ENCODE measurements at places on chromosomes 3 and 15.

DNA sequence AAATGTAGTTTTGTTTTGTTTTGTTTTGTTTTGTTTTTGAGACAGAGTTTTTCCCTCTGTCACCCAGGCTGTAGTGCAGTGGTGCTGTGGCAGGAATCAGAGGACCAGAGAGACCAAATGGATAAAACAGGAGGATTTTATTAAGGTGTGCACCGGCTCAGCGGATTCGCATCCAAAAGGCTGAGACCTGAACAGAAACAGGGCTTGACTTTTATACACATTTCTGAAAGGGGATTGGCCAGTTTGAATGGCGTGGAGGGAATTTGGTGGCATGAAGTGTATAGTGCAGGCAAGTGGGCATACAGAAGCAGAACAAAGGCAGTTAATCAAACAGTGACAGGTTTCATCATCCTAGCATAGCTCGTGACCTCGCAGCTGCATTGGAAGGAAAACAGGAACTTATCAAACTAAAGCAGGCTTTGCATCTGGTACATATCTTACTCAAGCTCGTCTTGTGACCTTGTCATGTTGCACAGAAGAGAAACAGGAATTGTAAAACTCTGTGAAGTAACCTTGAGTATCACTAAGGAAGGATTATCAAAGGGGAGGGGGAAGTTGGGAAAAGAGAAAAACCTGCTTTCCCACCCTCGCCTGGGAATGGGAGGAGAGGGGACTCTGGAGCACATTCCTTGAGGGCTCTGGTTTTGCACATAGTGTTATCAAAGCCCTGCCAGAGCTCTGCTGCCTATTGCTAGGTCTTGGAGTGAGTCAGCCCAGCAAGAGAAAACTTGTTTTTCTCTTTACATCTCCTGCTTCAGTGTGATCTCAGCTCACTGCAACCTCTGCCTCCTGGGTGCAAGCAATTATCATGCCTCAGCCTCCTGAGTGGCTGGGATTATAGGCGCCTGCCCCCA is 38.5 kb downstream of the C3orf62 start:
- peak; percentile 31 for DNase-seq

DNA sequence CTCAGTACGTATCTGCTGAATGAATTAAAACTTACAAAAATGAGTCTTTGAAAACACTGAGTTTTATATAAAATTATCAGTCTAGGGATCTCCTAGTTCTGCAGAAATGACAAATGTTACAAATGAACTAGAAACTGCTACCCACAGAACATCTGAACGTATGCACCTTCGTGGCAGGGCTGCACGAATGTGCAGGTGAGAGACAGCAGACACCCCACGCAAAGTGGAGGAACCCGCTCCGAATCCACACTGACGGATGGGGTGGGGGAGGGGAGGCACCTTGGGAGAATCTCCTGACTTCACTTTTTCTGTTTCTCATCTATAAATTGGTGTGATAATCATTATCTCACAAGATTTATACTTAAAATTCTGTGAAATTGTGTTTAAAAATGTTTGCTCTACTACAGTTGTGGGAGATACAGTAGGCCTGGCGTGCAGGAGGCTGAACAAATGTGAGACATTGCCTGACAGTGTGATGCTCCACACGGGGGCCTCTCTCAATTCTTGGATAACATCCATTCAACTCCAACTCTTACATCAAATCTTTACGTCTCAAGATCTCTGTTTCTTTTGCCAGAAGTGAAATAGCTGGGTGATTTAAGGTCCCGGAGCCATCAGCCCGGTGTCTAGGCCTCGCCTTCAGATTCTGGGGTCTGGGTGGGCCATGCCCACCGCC is 86.9 kb downstream of the ATP10A start:
- no peak for DNase-seq

DNA sequence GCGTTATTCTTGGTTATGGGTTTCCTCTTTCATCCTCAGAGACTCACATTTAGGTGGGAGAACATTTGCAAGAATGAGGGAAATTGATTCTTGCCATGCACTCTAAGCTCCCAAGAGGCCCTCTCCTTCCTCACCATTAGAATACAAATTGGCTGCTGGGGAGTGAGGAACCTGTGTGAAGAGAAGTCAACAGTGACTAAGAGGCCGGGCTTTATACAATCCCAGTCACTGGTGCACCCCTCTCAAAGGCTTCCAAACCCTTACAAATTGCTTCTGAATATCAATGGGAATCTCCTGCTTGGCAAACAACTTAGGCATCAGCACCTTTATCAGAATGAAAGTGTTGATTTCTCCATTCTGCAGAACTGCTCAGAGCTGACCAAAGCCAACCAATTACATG is 16.5 kb upstream of the RGMA start:
- no peak for DNase-seq

GRCh38 chr15:52184721-52185120 is 6.5 kb downstream of the GNB5 start:
- no peak for DNase-seq

DNA sequence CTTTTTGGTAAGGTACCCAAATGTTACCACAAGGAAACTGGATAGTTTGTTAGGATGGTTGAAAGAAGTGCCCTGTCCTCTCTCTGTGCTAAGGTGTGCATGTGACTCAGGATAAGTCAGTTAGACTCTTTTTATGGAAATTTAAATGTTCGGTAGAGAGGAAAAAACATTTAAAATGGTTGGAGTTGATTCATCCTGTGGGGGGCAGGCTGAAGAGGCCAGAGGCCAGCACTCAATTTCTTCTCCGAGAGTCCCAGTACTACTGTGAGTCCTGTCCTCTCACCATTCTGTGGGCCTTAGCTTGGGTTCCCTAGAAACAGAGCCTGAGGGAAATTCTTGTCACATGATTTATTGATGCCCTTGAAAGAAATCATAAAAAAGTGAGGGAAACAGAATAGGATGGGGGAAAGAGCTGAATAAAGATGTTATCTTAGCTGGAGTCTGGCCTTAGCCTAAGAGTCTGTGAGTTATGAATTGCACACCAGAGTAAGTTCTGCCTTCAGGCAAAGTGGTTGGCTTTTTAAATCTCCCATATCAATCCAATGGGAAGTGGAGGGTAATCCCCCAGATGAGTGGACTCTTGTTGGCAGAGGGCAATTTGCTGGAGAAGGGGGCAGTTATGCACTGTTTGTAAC is 106.5 kb upstream of the GALNT15 start:
- no peak for DNase-seq

DNA sequence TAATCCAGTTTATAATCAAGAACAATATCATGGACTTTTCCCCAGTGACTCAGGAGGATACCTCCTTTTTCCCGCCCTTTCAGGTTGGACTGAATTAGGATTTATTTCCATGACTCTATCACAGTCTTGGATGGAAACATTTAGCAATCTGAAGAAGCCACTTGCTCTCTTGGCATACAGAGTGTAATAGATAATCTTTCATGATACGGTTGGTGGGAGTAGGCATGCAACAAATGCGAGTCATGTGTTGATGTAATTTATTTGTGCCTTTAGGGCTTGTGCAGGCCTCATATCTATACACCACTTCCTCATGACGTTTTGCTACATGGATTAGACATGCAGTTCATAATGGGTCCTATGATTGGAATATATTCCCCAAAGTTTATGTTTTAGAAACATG is 54.2 kb upstream of the MCTP2 start:
- no peak for DNase-seq

DNA sequence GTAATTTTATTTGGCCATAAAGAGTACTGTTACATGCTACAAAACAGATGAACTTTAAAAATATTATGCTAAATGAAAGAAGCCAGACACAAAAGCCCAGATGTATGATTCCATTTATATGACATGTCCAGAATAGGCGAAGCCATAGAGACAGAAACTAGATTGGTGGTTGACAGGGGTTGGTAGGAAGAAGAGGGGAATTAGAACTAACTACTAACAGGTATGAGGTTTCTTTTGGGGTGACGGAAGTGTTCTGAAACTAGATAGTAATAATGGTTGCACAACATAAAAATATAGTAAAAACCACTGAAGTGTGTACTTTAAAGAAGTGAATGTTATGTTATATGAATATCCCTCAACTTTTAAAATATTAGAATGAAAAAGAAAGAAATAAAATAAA is 66.1 kb downstream of the GBE1 start:
- DNase-seq: no peak

DNA sequence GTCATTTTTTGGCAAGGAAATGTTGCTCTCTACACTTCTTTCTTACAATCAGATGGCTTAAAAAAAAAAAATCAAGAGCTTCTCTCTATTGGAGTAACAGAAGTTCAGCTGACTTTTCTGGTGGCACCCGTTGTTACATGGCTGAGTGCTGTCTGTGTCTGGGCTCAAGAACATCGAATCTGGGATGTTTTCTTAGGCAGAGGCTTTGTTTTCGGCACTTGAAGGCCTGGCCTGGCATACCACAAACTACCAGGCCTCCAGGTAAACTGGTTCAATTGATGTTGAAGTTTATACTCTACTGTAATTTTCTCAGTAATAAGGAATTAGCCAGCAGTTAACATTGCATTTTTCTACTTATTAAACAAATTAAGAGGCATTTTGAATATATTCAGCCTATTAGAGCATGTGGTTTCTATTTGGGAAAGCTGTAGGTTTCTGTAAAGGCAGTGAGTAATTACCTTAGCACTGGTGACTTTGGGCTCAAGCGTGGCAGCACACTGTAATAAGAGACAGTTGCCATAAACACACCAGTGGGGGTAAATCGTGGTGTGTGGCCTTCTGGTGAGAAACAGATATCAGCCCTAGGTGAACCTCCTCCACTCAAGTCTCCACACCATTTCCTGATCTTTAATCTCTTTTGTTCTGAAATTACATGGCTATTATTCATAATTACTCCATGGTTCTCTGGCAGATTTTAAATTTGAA is 544.7 kb downstream of the MECOM start:
- no peak for DNase-seq

- no peak for DNase-seq
These were observed 3.4 kb upstream of the RARB start for GRCh38 chr3:25424614-25425013.

GRCh38 chr3:17551333-17551732 is 191.1 kb downstream of the TBC1D5 start:
- DNase-seq: no peak

GRCh38 chr3:46576386-46576785 is 10.3 kb upstream of the LRRC2 start:
- no peak for DNase-seq

DNA sequence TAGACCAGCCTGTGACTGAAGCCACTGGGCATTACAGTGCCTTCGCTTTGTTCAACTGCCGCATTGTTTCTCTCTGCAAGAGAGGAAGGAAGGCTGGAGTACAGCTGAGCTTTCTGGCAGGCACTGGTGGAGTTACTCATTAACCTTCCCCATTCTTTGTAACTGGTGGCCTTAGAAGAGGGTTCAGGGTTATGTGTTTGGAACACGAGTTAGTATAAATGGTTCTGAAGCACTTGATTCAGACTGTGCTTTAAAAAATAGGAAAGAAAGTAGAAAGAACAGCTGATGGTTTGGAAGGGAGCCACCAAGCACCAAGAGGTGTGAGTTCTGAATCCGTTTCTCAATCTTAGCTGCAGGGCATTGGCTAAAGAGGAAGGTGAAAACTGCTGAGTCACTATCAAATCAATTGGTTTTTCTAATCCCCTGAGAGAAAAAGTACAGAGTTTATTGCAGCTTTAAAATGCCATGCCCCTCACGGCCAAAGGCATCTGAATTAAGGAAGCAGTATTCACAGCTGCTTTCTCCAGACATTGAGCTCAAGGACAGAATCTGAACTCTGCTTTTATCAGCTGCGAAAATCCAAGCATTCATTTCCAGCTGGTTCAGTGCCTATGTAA is 3.6 kb downstream of the HGD start:
- no peak for DNase-seq
